ENCODE measurements at places on chromosomes 11 and 22. TPM values are rescaled to one million over a fixed set of nuclear protein-coding genes. Genes with fewer than 3 reads are reported as not detected.

The GVQW3 gene
- 1.9 TPM for total RNA-seq

The SERPINH1 gene
- 65.8 TPM for total RNA-seq

The CDC42BPG gene
- 0.16 TPM for total RNA-seq

GRCh38 chr11:8731647-8732323 is 49.2 kb downstream of the RPL27A start:
- no peak for DNase-seq

DNA sequence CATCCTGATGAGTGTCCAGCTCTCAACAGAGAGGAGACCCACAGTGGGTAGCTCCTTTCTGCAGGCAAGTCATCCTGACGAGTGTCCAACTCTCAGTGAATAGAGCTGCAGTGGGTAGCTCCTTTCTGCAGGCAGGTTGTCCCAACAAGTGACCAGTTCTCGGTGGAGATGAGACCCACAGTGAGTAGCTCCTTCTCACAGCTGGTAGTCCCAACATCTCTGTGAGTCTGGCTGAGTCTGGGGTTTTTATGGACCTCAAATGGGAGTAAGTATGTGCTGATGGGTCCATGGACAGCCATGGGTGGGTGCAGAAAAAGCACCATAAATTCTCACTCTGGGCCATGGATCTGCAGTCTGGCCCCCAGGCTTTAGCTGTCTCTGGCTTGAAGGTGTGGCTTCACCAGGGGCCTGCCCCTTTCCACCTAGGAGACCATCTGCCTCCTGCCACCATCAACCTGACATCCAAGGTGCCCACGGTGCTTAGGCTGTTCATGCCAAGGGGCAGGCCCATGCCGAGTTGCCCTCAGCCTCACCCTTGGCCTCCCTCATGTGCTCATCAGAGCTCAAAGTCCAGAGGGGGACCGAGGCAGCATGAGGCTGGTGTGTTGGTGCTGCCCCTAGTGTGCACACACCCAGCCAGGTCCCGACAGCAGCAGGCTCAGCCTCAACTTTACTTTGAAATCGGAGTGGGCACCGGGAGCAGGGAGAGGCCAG is 15.3 kb downstream of the NPAT start:
- DNase-seq = no peak

GRCh38 chr11:48150213-48150612 is 66.4 kb upstream of the OR4B1 start:
- no peak for DNase-seq

- peak; percentile 89 for DNase-seq
Observed at GRCh38 chr11:10605941-10606381, 37.5 kb upstream of the LYVE1 start.

DNA sequence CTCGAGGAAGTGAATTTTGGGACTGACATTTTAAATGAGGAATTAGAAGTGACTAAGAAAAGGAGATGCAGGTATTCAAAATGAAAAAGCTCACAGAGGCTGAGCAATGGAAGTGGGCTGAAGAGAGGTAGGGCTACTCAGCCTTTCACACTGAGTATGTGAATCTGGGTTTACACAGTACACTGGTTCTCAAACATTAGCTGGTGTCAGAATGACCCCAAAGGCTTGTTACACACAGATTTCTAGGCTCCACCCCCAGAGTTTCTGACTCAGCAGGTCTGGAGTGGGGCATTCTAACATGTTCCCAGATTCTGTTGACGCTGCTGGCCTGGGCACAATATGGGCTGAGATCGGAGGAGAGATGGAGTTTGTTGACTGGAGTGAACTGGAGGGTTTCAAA is 32.8 kb downstream of the CADM1 start:
- no peak for DNase-seq

GRCh38 chr11:46920755-46921154 is 2.4 kb upstream of the LRP4 start:
- no peak for DNase-seq

DNA sequence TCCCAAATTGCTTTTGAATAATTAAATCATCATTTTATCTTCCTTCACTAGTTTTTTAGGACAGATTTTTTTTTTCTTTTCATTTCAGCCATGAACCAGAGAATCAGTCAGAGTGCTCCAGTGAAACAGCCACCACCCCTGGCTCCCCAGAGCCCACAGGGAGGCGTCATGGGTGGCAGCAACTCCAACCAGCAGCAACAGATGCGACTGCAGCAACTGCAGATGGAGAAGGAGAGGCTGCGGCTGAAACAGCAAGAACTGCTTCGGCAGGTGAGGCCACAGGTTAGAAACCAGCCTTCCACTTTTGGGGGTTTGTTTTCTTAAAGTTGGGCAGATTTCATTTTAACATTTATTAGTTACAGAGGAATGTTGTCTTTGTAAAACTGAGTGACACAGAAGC is 95.6 kb downstream of the YAP1 start:
- DNase-seq = no peak

GRCh38 chr11:121535129-121535796 is 82.5 kb upstream of the SORL1-AS1 start:
- no peak for DNase-seq
